Keratinocyte (primary cell): ENCODE measurements at places on chromosomes 4 and X. TPM values are rescaled to one million over a fixed set of nuclear protein-coding genes. Genes with fewer than 3 reads are reported as not detected.
A peak's percentile ranks its signal among the peaks of the same experiment; 100 is the strongest.

GRCh38 chr4:680928-681645 lies 6.7 kb downstream of the MYL5 start:
- peaks cover 14% of the 10 kb centered on the region for H3K4me1 ChIP-seq
- H3K4me3 ChIP-seq = no peak overlapping the region
- H3K27ac ChIP-seq = no peak overlapping the region
- H3K27me3 ChIP-seq = peaks cover 12% of the 10 kb centered on the region
- no peaks in the 10 kb centered on the region for H3K36me3 ChIP-seq

DNA sequence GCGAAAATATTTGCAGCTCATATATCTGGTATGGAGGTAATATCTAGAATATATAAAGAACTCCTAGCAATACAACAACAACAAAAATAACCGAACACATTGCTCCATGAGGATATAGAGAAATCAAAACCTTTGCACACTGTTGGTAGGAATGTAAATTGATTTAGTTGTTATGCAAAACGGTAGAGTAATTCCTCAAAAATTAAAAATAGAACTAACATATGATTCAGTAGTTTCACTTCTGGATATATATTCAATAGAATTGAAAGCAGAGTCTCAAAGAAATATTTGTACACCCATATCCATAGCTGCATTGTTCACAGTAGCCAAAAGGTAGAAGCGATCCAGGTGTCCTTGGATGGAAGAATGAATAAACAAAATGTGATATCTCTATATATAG lies 203.0 kb upstream of the CNKSR2 start:
- H3K27ac ChIP-seq = no peak overlapping the region
- no peak for DNase-seq
- no peaks in the 10 kb centered on the region for H3K27me3 ChIP-seq
- no peak overlapping the region for H3K4me3 ChIP-seq
- no peaks in the 10 kb centered on the region for H3K4me1 ChIP-seq
- no peaks in the 10 kb centered on the region for H3K36me3 ChIP-seq

GRCh38 chr4:101331017-101331416 lies 16.3 kb downstream of the PPP3CA start:
- peak overlapping the region; percentile 77 for H3K27ac ChIP-seq
- H3K4me1 ChIP-seq = peaks cover 10% of the 10 kb centered on the region
- H3K27me3 ChIP-seq = no peaks in the 10 kb centered on the region
- no peak for DNase-seq
- H3K36me3 ChIP-seq = peaks cover 2% of the 10 kb centered on the region

- H3K36me3 ChIP-seq = no peaks in the 10 kb centered on the region
- no peak overlapping the region for H3K27ac ChIP-seq
- DNase-seq = no peak
- H3K4me3 ChIP-seq = no peak overlapping the region
- no peaks in the 10 kb centered on the region for H3K4me1 ChIP-seq
- no peaks in the 10 kb centered on the region for H3K27me3 ChIP-seq
Observed at GRCh38 chr4:52091801-52092200, 40.7 kb downstream of the SPATA18 start.

DNA sequence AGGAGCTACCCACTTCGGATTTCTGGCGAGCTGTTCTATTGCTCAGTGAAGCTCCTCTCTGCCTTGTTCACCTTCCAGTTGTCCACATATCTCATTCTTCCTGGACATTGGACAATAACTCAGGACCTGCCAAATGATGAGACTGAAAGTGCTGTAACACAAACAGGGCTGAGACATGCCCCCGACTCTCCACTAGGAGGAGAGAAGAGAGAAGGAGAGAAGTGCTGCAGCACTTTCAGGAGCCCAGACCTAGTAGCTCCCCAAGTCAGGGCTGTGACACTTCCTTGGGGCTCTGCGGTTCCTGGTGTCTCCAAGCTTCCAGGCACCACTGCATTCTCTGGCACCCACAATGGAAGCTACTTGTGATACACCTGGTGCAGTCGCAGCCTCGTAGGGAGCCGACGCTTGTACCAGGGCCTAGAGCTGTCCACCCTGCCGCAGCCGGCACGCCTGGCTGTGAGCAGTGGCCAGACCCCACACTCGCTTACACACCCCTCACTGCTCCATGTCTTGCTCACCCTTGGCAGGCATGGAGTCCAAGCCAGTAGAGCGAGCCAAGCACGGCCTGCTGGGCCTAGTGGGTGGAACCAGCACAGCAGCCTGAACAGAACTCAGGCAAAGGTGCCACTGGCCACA lies 234.9 kb downstream of the TECRL start:
- DNase-seq = no peak
- H3K27ac ChIP-seq = no peak overlapping the region
- H3K4me3 ChIP-seq = no peak overlapping the region
- H3K27me3 ChIP-seq = no peaks in the 10 kb centered on the region
- H3K4me1 ChIP-seq = no peaks in the 10 kb centered on the region
- H3K36me3 ChIP-seq = no peaks in the 10 kb centered on the region

GRCh38 chr4:110088670-110089069 lies 109.7 kb downstream of the ELOVL6 start:
- H3K27me3 ChIP-seq = no peaks in the 10 kb centered on the region
- no peak overlapping the region for H3K4me3 ChIP-seq
- H3K36me3 ChIP-seq = peaks cover 2% of the 10 kb centered on the region
- peaks cover 70% of the 10 kb centered on the region for H3K4me1 ChIP-seq
- H3K27ac ChIP-seq = peak overlapping the region; percentile 43

DNA sequence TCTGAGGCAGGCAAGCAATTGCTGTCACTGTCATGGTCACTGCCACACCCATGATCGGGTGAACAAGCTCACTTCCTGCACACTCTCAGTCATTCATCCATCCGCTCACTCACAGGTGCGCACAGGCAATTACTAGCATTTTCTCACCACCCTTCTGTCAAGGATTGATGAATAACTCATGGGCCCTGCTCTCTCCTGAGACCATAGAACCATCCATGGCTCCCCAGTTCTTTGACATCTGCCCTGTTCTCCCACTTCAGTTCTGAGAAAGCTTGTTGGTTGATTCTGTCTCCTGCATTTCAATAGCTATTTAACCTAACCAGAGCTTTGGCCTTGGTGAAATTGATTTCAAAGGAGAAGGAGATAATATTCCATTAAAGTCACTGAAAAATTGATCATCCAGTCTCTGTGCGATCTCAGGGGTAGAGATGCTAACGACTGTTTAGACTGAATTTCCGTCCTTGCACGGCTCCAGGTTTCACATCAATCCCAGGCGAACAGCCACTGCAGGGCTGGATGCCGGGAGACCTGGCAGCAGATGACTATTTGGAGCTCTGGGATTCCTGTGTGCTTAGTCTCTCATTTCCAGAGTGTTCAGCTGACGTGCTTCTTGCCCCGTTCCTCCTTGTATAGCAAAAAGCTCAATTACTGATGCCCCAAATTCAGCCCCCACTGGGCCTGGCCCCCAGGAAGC lies 36.9 kb upstream of the ADRA2C start:
- H3K27ac ChIP-seq = no peak overlapping the region
- no peaks in the 10 kb centered on the region for H3K4me1 ChIP-seq
- DNase-seq = no peak
- H3K27me3 ChIP-seq = peaks cover 25% of the 10 kb centered on the region
- no peaks in the 10 kb centered on the region for H3K36me3 ChIP-seq

GRCh38 chr4:34679228-34679627 lies 1565.1 kb downstream of the ARAP2 start:
- H3K27ac ChIP-seq = no peak overlapping the region
- no peaks in the 10 kb centered on the region for H3K27me3 ChIP-seq
- H3K4me3 ChIP-seq = no peak overlapping the region
- H3K36me3 ChIP-seq = no peaks in the 10 kb centered on the region
- no peaks in the 10 kb centered on the region for H3K4me1 ChIP-seq
- no peak for DNase-seq

- no peak overlapping the region for H3K4me3 ChIP-seq
- H3K27me3 ChIP-seq = no peaks in the 10 kb centered on the region
- peaks cover 16% of the 10 kb centered on the region for H3K4me1 ChIP-seq
Observed at GRCh38 chr4:25454476-25454875, 77.4 kb downstream of the ANAPC4 start.

DNA sequence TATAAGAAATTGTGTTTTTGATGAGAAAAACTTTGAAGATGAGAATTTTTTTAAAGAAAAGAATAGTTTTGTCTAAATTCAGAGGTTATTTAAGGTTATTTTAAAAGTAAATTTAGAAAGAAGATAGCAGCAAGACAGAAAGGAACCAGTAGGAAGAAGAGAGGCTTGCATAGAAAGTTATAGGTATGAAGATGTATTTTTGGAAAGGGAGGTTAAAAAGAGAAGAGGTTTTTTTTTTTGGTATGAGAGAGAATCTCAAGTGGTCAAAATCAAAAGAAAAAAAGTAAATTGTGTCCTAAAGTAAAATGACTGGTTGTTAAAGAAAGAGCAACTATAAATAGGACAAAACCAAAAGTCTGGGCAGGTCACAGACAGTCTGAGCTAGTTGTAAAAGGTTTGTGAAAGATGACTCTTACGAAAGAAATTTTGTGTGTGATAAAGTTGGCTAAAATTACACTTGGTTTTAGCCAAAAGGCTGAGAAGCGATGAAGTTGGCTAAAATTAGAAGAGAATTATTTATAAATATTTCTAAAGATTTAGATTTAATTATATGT lies 16.4 kb upstream of the EIF4E start:
- DNase-seq = no peak
- no peaks in the 10 kb centered on the region for H3K27me3 ChIP-seq
- no peaks in the 10 kb centered on the region for H3K36me3 ChIP-seq
- H3K4me1 ChIP-seq = peaks cover 7% of the 10 kb centered on the region

The CT45A5 gene
- polyA plus RNA-seq = not detected in 3 replicates

The FABP2 gene
- not detected in 3 replicates for polyA plus RNA-seq

The WDR17 gene
- 0.39 to 1.3 TPM (median 1.1 TPM) in 3 replicates for polyA plus RNA-seq

The CFP gene
- 0.03 to 0.04 TPM in 2 of 3 replicates, not detected in the other for polyA plus RNA-seq

The CENPVL1 gene
- not detected in 3 replicates for polyA plus RNA-seq

The PLXNA3 gene
- polyA plus RNA-seq = 7.6 to 14.2 TPM (median 13.0 TPM) in 3 replicates

The NKX3-2 gene
- polyA plus RNA-seq = 0.01 to 0.04 TPM (median 0.02 TPM) in 3 replicates
